ENCODE measurements at places on chromosomes 4 and X.
A peak's percentile ranks its signal among the peaks of the same experiment; 100 is the strongest.

- DNase-seq: peak; percentile 82
These were observed 229.2 kb downstream of the PTTG2 start for GRCh38 chr4:38189445-38189844.

- DNase-seq: peak; percentile 69
These were observed 15.9 kb downstream of the SH3TC1 start for GRCh38 chr4:8215001-8215427.

DNA sequence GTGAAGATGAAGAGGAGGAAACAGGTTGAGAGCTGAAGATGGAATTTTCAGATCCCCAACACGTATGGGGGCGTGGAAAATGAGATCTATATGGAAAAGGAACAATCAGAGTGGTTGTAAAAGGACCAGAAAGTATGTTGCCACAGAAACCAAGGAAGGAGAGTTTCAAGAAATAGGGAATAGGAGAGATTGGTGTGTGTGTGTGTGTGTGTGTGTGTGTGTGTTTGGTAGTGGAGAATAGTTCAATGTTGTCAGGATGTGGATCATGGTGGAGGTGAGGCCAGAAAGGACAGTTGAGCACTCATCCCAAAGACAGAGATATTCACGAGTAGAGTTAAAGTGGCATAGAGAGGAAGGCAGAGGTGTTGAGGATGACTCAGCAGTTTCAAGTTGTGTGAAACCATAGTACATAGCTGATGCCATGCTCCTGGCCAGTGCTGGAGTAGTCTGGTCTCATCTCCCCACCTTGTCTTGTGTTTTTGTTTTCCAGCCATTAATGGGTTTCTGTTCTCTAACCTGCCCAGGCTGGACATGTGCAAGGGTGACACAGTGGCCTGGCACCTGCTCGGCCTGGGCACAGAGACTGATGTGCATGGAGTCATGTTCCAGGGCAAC lies 36.1 kb downstream of the HEPH start:
- DNase-seq: no peak

DNA sequence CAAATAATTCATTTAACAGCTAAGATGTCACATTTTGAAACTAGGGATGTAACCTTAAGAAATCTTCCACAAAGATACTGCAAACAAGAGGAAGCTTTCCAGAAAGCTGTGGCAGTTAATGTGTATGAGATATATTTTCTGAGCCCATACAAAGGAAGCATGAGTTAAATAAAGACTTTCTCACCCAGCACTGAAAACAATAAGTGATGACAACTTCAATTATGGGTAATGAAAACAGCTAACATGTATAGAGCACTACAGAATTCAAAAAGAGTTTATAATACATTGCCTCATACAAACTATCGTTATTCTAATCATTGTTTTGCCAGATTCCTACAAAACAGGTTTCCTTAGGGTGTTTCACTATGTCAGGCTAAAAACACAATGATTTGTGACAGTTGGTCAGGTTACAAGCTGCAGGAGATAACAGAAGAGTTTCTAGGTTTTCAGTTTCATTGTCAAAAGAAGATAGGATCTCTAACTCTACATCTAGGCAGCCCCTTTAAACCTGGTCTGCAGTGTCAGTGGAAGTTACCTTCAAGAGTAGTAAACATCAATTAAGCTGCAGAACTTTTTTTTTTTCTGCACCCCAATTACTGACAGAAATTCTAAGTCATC lies 618.1 kb upstream of the ADGRL3 start:
- no peak for DNase-seq

- DNase-seq: peak; percentile 7
These were observed 29.0 kb downstream of the PDHA1 start for GRCh38 chrX:19372547-19373331.

DNA sequence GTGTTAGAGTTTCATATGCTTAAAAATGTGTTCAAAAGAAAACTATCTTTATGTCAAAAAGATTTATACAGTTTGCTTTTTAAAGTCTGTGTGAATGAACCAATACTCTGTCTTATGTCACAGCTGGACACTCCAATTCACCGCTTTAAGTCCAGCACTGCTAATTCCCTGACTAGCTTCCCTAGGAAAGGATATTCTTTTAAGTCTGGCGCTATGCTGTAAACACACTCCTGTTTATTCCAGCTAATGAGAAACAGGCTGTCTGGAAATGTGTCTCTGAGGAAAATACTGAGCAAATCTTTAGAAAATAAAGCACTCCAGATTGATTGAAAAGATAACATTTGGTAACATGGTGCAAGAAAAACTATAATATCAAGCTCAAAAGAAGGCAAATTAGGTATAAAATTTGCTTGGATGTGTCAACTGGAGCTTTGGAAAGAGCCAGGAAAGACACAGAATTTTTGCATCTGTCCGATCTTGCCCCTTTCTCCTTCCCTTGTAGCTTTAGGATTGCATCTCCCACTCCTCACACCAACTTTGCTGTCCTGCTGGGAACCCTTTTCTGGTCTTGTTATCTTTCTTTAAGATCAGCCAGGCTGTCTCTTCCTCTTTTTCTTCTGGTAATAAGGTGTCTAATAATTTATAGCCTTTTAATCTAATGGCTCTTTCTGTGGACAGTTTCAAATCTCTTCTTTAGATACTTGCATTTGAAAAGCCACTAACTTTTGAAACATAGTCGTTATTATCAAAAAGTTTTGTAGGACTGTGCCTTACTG lies 40.9 kb upstream of the VEGFC start:
- DNase-seq: no peak

GRCh38 chrX:136598631-136599030 lies 49.3 kb upstream of the CD40LG start:
- DNase-seq: no peak

- DNase-seq: no peak
These were observed 74.7 kb downstream of the HCCS start for GRCh38 chrX:11185861-11186260.

- DNase-seq: no peak
These were observed 6.1 kb downstream of the ZMAT1 start for GRCh38 chrX:101925733-101926132.

DNA sequence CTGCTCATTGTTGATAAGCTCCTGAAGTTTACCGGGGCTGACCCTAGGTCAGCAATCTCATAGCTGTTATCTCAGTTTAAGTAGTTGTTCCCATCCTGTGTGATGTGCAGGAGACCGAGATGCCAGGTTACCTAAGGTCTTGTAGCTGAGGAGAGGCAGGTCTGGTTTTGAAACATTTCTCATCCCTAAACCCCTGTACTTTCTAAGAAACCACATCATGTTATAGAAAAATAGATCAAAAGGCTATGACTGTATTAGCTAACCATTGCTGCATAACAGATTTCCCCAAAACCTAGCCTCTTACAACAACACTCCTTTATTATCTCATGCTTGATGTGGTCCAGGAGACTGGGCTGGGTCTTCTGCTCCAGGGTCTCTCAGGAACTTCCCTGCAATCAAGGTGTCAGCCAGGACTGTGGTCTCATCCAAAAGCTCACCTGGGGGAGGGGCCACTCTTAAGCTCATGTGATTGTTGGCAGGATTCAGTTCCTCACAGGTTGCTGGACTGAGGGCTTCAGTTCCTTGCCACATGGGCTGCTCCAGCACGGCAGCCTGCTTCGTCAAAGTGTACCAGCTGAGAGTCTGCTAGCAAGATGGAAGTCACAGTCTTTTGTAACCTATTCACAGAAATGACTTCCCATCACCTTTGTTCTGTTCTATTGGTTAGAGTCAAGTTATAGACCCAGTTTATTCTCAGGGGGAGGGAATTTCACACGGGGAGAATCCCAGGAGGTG lies 60.9 kb upstream of the CLCN4 start:
- no peak for DNase-seq

- DNase-seq: no peak
These were observed 132.5 kb upstream of the ZCCHC13 start for GRCh38 chrX:74171465-74171864.

DNA sequence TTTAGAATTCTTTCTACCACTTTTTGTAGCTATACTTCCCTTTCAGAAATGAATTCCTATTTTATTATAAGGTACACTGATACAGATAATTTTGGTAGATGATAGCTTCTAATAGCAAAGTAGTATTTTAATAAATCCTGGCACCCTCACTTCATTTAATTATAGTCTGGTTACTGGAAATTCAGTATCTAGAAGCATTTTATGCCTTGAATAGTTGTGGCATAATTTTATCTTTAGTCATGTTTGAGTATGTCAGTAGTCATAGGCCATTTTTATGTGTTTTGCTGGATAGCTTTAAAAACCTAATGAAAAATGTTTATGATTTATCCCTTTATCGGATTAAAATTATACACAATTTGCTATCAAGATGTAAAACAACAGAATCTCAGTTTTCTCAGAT lies 92.3 kb downstream of the DIAPH2 start:
- DNase-seq: peak; percentile 20

- no peak for DNase-seq
These were observed 655 bp downstream of the HELT start for GRCh38 chr4:185018834-185019455.

- DNase-seq: no peak
These were observed 1499.4 kb upstream of the PCDH7 start for GRCh38 chr4:29220761-29221160.

- DNase-seq: peak; percentile 94
These were observed 4.1 kb downstream of the PRIMPOL start for GRCh38 chr4:184653650-184654049.

- DNase-seq: no peak
These were observed 141.6 kb downstream of the AASDH start for GRCh38 chr4:56245547-56246232.

DNA sequence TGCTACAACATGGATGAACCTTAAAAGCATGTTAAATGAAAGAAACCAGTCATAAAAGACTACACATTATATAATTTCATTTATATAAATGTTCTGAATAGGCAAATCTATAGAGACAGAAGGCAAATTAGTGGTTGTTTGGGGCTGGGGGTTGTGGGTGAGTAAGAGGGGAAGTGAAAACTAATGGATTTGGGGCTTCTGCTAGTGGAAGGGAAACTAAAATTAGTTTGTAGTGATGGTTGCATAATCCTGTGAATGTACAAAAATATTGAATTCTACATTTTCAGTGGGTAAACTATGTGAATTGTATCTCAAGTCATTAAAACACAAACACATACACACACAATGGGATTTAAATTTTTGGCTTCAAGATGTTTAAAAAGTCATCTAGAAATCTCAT lies 25.4 kb upstream of the LIMCH1 start:
- no peak for DNase-seq

- DNase-seq: no peak
These were observed 653.8 kb upstream of the GALNT7 start for GRCh38 chr4:172514801-172515200.

GRCh38 chrX:151391722-151392121 lies 5.3 kb upstream of the VMA21 start:
- no peak for DNase-seq

DNA sequence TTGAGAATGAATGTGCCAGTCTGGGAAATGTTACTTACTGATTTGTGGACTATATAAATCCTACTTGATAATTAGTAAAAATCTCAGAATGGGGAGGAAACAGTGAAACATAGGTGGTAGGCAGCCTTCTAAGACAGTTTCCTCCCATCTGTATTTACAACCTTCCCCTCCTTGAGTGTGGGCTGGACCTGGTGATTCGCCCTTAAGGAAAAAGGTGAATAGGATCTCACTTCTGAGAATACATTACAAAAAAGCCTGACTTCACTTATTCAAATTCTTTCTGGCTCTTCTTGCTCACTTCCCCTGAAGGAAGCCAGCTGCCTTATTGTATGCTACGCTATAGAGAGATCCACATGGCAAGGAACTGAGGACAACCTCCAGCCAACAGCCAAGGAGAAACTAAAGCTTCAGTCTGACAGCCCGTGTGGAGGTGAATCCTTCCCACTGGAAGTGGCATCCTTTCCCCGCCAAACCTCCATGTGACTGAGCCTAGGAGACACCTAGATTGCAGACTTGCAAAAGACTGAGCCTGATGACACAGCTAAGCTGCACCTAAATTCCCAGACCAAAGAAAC lies 585.0 kb downstream of the STPG2 start:
- DNase-seq: no peak

- no peak for DNase-seq
These were observed 1.8 kb downstream of the FGFR3 start for GRCh38 chr4:1794809-1795298.

DNA sequence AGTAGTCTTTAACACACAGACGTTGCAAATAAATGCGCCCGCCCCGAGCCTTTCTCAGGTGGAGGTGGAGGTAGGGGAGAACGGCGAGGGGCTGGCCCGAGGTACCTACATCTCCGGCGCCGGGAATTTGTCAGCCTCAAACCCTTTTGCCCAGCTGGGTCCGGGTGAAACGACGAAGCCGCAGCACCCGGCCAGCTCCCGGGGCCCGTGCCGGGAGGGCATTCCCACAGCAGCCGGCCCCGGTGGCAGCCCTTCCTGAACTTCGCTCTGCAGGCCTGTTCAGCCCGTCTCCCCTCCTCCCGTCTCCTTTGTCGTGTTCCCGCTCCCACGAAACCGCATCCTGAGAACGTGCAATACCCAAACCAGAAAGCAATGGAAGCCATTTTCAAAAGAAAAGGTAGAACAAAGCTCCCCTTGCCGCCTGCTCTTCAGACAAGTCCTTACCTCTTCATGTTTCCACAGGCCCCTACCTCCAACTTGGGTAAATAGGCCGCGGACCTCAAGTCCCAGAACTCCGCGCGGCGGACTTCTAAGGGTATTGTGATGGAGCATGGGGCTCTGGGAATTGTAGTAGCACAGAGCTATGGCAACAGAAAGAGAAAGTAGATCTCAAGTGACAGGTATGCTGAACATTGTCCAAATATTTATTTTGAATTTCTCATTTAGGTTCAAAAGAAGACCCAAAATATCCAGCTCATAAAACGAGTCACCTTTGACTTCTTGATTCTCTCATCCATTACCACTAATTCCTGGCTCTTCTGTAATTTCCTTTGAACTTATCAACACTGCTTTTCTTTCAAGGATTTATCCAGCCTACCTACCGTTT lies at the start of gene RBM41:
TSS of gene RBM41 (minus strand) at position 501 of the 826 bp plus-strand sequence. CDS start at position 452, 49 bp downstream.
- DNase-seq: peak; percentile 76

DNA sequence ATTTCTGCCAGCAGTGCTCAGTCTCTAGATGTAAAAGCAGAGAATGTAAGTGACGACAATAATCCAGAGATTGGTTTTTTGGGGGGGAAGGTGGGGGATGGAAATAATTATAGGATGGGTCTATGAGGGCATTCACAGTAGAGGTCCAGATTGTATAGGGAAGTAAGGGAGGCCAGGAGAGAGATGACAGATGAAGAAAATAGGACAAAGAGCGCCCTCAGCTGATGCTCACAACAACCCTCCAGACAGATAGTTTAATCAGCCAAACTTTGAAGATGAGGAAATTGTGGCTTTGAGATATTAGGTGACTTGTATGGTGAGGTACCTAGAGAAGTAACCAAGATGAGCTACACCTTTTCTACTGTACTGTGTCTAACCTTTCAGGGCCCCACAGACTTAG lies 137.9 kb downstream of the MAGEB17 start:
- no peak for DNase-seq

DNA sequence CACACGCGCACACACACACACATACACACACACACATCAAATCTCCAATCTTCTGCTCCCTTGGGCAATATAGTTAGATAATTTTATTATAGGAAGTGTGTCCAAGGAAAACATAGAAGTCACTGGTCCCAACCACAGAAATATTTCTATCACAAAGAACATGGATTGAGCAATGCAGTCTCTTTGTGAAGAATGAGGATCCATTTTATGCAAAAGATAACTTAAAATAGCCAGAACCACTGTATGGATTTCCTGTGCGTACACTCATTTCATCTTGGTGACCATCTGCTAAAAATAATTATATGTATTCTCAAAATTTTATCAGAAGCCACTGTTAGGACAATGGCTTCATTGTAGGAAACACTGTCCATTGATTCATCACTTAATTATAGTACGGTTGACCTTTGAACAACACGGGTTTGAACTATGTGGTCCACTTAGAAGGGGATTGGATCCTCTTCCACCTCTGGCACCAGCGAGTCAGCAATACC lies 169.6 kb upstream of the MXRA5 start:
- peak; percentile 89 for DNase-seq
